ENCODE measurements at places on chromosomes 16 and 17.
A peak's percentile ranks its signal among the peaks of the same experiment; 100 is the strongest.

DNA sequence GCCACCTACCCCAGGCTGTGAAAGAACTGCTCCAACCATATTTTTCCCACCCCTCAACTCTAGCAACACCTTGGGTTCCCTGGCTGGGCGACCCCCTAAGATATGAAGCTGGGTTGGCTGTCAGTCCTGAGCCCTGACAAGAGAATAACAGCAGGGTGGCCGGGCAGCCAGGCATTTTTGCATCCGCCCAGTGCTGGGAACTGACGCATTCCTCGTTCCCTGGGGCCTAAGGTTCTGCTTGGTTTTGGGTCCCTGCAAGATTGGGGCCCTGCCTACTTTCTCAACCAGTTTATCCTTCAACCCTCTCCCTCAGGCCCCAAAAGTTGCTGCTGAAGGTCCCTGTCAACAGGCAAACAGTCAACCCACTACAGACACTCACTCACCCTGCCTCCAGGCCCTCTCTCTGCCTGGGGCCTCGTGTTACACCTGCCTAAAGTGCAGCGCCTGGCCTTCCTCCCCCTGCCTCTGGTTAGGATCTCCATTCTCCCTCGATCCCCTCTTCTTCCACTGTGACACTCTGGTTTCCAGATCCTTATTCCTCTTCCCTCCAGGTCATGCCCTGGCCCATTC lies 151.5 kb downstream of the STX8 start:
- DNase-seq, result no peak

- DNase-seq, result no peak
Observed at GRCh38 chr17:9817086-9817485, 4.8 kb downstream of the GSG1L2 start.

- no peak for DNase-seq
Observed at GRCh38 chr16:20906341-20907255, 6.0 kb downstream of the LYRM1 start.

DNA sequence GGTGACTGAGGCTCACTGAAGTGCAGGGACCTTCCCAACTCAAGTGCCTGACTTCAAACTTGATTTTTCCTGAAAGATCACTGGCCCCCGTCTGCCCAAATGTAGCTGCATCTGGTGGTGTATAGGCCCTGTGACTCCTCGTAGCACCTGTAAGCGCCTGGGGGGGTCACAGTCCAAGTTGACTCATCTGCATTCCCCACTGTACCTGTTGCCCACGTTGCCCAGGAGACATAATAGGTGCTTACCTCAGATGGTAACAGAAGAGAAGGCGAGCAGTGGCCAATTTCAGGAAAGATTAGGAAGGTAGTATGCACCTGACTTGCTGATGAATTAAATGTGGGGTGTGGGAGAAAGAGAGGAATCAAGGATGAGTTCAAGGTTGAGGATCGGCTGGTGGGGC lies 44.1 kb upstream of the EMP2 start:
- no peak for DNase-seq

- DNase-seq, result no peak
Observed at GRCh38 chr16:48450367-48450766, 65.2 kb upstream of the SIAH1 start.

DNA sequence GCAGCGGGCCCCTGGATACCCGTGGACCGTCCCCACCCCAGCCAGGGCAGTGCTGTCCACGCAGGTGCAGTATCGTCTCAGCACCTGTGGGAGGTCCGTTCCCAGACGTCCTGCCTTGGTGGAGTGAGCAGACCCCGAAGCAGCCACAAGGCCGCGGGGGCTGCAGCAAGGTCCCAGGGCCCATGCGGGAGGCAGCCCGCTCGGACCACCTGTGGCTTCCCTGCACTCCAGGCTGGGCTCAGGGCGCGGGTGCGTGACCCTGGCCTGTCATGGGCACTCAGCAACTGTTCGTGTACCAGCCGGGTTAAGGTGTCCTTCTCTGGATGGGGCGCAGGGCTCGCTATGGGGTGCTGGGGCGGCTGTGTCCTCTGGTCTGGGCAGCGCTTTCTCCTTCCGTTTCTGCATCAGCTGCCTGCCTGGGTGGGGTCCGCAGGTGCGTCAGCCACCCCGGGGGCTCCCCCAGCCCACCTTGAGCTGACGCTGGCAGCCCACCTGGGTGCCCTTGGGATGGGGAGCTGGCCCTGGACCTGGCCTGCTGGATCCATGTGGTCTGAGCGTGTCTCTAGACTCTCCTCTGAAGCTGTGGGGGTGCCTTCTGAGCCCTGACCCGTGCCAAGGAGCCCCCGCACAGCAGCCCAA lies 18.4 kb downstream of the BAHCC1 start:
- no peak for DNase-seq

GRCh38 chr16:67526149-67526791 lies 2.4 kb upstream of the RIPOR1 start:
- DNase-seq, result no peak

DNA sequence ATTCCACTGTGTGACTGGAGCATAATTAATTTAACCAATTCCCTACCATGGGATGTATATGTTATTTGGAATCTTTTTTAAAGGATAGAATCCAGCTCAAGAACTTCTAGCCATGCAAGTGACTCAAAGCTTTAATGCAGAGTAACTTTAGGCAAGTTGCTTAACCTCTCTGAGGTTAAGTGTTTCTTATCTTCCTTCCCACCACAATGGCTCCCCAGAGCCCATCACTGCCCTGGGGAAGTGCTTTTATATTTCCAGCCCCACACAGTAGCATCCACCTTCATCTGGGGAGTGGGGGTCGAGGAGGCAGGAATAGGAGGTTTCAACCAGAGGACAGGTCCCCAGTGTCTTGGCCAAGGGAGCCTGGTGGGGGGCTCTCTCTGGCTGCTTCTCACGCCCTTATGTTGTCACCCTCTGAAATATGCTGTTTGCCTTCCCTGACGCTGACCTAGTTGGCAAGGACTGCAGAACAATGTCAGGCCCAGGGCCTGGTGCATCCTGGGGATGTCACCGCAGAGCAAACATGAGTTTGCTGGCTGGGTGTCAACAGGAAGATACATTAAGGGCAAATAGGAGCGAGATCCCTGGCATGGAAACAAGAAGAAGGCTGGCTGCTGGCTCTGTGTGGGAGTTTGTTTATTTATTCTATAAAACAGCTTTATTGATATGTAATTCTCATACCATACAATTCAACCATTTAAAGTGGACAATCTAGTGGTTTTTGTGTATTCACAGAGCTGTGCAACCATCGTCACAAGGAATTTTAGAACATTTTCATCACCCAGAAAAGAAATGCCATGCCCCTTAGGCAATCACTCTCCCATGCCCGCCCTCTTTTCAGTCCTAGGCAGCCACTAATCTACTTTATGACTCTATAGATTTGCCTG lies 46.6 kb upstream of the WSB1 start:
- DNase-seq, result no peak

GRCh38 chr16:17312094-17312710 lies 158.6 kb downstream of the XYLT1 start:
- DNase-seq, result no peak

DNA sequence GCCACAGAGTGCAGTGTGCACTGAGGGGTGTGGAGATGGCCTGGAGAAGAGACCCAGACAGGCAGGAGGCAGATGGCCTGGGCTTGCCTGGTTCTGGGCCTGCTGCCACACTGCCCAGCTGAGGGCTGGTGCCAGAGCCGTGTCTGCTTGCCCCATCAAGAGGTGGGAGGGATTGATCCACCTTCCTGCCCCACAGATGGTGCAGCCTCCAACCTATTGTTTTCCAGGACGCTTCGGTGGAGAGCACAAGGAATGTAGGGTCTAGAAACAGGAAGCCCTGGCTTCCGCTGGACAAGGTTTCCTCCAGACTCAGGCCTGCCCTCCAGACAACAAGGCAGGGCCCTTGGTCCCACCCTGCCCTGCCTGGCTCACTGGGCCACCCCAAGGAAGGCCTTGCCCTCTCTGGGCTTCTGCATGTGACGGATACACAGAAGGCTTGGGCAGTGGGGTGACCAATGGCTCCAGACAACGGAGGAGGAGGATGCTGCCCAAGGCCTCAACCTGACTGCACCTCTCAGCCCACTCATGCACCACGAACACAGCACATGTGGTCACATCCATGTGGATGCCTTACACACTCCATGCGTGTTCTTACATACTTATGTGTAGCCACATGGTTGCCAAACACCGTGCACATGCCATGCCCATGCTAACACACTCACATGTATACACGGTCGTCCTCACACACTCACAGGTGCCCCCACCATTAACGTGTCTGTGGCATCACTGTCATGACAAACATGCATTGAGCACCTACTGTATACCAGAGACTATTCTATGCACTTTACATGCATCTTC lies 6.5 kb upstream of the CDH5 start:
- DNase-seq, result no peak

- DNase-seq, result no peak
Observed at GRCh38 chr16:1923299-1924034, 5.3 kb upstream of the HS3ST6 start.

DNA sequence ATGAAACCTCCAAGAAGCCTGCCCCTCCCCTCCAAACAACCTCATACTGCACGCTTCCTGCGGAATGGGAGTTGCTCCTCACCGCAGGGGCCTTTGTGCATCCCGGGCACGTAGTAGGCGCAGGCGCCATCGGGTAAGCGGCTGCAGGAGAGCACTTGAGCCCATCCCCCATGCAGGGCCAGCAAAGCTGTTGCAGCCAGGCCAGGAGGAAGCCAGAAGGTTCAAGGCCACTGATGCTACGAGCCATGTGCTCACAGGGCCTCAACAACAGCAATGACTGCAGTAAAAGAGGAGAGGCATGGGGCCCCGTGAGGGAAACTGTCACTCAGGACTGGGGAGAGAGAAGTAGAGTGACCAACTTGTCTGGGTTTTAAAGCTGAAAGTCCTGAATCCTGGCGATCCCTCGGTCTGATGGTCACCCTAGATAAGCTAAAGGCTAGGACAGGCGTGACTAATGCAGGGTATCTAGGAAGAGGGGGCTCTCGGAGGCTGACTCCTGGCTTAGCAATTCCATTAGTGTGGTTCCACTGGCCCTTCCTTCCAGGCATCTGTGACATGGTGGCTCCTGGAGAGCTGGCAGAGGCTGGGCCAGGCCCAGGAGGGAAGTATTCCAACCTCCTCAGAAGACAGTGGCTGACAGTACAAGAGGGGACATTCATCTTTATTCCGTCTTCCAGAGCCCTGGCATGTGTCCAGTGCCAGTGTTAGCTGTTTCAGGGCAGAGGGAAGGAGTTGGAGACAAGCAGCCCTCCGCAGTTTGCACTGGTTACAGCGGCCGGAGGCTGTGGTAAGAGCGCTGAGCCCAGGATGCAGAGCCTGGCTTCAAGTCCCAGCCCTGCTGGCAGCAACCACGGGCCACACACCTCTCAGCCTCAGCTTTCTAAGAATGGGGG lies 20.8 kb downstream of the GOSR2 start:
- DNase-seq, result no peak

- no peak for DNase-seq
Observed at GRCh38 chr17:9309216-9309615, 266.4 kb downstream of the STX8 start.

DNA sequence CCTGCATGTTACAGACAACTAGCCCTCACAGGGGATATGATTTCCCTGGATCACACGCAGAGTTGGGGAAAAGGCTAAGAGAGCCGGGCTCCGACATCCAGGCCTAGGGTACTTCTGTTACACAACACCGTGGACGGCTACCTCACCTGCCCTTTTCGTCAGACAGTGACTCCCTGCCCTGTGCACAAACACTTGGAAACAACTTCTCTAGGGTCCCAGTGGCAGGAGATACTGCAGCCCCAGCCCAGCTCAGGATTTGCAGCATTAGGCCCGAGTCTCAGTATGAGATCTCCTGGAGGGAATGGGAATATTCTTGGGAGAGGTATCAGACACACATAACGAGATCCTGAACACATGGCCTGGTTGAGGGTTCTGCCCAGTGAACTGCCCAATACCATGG lies 8.3 kb downstream of the RUSF1 start:
- no peak for DNase-seq

GRCh38 chr17:38509772-38510420 lies 81.6 kb downstream of the ARHGAP23 start:
- no peak for DNase-seq

DNA sequence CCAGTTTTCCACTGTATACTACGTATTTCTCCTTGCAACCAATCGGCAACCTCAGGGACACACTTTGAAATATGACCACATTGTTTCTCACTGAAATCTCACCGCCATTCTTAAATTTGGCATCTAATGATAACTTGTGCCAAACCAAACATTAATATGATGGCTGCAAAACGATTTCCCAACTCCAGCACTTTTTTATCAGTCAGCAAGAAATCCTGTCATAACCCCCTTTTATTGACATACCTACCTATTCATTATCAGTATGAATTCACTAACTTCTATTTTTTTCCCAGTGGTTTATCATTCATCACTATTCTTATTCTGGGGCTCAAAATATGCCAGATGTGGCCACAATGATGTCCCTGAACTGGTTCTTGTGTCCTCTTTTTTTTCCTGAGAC lies 15.8 kb downstream of the MBTD1 start:
- no peak for DNase-seq

- peak; percentile 41 for DNase-seq
Observed at GRCh38 chr17:59001158-59001814, 105.4 kb downstream of the TRIM37 start.

GRCh38 chr17:59756236-59756818 lies 48.9 kb downstream of the VMP1 start:
- DNase-seq, result no peak

DNA sequence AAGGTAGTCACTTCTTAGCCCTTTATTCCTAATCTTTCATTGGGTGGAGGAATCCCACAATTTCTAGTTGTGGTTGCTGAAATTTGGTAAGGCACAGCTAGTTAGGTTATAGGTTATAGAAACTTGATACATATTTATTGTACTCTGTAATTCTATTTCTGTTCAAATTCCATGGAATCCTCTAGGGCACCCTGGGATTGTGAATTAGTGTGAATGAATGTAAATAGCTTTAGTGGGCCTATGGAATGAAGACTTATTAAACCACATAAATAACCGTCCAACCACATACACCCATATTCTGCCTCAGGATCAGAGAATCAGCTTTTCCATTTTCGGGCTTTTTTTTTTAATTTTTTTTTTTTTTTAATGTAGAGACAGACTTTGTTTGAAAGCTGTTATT lies 9.2 kb downstream of the TANC2 start:
- no peak for DNase-seq

GRCh38 chr16:19674485-19674884 lies 43.5 kb downstream of the KNOP1 start:
- no peak for DNase-seq
